ENCODE measurements at places on chromosomes 16 and 17.

- DNase-seq = no peak
These were observed 900.0 kb upstream of the GOT2 start for GRCh38 chr16:59634004-59634579.

DNA sequence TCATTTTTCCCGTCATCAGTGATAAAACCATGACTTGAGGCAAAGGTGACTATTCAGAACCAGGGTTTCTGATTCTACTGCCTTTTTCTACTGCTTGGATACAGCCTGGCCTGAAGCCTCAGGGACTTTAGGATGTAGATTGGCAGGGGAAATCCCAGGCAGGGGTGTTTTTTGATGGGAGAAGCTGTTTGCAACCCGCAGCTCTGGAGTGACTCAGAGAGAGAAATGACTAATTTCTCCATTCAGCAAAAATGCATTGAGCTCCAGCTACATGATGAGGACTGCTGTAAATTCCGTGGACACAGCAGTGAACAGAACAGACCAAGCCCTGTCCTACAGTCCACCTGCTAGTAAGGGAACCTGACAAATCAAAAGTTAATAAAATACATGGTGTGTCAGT lies 560.6 kb downstream of the CDH13 start:
- DNase-seq = no peak

- DNase-seq = no peak
These were observed 37.9 kb downstream of the GRIN2C start for GRCh38 chr17:74821655-74822334.

- DNase-seq = no peak
These were observed 128.9 kb downstream of the BRIP1 start for GRCh38 chr17:61734466-61734865.

- DNase-seq = no peak
These were observed 26.2 kb upstream of the NAGLU start for GRCh38 chr17:42509841-42510240.

GRCh38 chr17:7348478-7349242 lies 3.3 kb upstream of the KCTD11 start:
- peak; percentile 54 for DNase-seq

DNA sequence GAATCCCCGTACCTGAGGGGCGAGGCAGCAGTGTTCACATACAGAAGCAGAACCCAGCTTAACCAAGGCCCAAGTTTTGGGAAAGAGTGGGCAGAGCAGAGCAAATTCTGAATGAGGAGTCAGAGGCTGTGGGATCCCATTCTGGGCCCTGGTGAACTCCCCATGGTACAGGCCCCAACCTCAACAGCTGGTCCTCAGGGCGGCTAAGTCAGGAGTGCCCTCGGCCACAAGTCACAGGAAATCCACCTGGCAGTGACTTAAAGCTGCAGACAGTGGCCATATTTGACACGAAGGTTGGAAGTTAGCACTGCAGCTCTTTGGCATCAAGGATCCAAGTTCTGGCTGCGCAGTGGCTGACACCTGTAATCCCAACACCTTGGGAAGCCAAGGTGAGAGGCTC lies 237.1 kb downstream of the PARN start:
- no peak for DNase-seq

- DNase-seq = peak; percentile 84
These were observed 5.7 kb upstream of the BANP start for GRCh38 chr16:87945351-87946042.

DNA sequence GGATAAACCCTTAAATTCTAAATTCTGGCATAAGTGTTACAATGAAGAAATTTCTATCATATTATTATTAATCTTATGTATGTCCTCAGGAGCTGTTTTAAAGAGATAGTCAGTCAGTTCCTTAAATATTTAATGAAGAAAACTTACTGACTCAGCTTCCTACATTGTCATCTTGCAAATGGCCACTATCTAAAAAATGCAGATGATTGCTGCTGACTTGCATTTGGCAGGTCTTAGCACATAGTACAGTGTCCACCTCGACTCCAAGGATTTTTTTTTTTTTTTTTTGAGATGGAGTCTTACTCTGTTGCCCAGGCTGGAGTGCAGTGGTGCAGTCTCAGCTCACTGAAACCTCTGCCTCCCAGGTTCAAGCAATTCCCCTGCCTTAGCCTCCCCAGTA lies 55.1 kb upstream of the CORO6 start:
- no peak for DNase-seq

GRCh38 chr16:887846-888245 lies 82.9 kb downstream of the LMF1 start:
- DNase-seq = no peak

- no peak for DNase-seq
These were observed 18.0 kb downstream of the CTRB2 start for GRCh38 chr16:75188832-75189477.

GRCh38 chr16:71555230-71555891 lies 21.5 kb downstream of the TAT start:
- no peak for DNase-seq

GRCh38 chr17:61338000-61338798 lies 61.4 kb upstream of the TBX2 start:
- DNase-seq = no peak

DNA sequence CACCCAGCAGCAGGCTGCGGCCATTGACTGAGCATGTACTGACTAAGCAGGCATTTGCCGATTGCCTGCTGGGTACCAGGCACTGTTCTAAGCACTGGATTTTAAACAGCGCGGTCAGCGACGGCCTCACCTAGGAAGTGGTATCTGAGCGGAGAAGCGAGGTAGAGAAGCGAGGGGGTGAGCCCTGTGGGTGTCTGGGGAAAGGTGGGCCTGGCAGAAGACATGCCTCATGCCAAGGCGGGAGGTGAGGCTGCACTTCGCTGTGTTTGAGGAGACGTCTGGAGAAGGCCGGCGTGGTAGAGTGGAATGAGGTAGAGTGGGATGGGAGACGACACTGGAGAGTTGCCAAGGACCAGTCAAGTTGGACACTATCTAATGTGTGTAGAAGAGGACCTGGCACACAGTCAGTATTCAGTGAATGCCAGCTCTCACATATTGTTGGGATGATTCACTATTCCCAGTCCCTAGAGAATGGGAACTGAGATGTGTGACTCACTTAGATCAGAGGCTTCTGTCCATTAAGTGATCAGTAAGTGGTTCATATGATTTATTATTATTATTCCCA lies 14.4 kb downstream of the SYCE1L start:
- no peak for DNase-seq

- DNase-seq = no peak
These were observed 3.4 kb upstream of the ACSF3 start for GRCh38 chr16:89090182-89090630.

DNA sequence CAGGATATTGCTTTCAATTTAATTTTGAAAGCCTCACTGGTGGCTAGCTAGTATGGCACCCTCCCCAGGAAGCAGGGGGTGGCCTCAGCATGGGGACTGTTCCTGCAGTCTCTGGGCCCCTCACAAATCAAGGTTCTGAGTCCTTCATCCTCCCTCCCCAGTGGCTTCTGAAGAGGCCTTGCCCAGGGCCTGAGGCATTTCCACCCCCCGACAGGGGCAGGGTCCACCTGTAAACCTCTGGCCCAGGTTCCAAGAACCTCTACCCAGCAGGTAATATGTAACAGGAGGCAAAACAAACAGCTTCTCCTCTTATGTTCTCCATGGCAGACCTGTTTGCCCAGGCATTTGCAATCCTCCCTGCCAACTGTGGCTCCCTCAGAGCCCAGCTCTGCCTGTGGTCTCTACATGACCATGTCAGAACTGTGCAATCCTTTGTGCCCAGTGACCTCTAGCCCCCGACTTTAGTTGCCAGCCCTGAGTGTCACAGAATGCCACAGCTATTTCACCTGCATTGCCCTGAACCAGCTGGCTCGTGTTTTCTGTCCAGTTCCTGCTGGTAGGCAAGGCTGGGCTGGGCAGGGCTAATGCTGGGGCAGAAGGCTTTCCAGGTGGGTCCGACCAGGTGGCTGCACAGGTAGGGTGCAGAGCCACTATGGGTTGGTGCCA lies 14.3 kb downstream of the ACSF2 start:
- no peak for DNase-seq

- DNase-seq = peak; percentile 94
These were observed 21.5 kb upstream of the PECAM1 start for GRCh38 chr17:64411999-64412771.

DNA sequence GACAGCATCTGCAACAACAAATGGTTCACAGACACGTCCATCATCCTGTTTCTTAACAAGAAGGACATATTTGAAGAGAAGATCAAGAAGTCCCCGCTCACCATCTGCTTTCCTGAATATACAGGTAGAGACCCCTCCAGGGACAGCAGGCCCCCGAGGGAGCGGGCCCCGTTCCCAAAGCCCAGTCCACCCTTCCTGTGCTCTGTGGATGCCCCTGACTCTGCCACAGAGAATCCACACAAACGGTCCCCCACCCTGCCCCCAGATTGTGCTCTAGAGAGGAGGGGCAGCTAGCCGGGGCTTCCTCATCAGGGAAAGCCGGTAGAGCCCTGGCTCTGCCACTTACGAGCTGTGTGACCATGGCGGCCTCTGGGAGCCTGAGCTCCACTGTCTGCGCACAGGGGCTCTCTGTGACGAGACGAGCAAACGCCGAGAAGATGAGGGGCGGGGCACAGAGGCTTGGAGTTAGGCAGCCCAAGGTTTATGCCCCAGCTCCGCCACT lies 84.4 kb downstream of the AMFR start:
- no peak for DNase-seq

- no peak for DNase-seq
These were observed 204.5 kb downstream of the RBFOX3 start for GRCh38 chr17:79406316-79406715.

GRCh38 chr17:75888484-75888883 lies 8.3 kb downstream of the TRIM65 start:
- peak; percentile 71 for DNase-seq

DNA sequence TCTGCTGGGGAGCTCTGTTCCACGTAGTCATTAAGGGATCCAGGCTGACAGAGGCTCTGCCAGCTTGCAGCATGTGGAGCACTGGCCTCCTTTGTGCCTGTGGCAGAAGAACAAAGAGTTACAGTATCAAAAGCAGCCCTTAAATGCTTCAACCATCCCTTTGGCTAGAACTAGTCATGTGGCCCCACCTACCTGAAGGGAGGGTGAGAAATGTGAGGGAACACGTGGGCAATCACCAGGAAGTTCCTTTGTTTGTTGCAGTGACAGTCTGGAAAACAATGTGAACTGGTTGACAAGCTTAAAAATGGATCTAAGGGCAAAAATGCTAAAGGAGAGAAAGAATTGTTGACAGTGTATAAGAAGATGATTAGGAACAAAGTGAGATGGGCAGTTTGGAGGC lies 290.4 kb upstream of the HSBP1 start:
- no peak for DNase-seq

GRCh38 chr16:51508490-51509212 lies 357.6 kb upstream of the SALL1 start:
- DNase-seq = no peak

DNA sequence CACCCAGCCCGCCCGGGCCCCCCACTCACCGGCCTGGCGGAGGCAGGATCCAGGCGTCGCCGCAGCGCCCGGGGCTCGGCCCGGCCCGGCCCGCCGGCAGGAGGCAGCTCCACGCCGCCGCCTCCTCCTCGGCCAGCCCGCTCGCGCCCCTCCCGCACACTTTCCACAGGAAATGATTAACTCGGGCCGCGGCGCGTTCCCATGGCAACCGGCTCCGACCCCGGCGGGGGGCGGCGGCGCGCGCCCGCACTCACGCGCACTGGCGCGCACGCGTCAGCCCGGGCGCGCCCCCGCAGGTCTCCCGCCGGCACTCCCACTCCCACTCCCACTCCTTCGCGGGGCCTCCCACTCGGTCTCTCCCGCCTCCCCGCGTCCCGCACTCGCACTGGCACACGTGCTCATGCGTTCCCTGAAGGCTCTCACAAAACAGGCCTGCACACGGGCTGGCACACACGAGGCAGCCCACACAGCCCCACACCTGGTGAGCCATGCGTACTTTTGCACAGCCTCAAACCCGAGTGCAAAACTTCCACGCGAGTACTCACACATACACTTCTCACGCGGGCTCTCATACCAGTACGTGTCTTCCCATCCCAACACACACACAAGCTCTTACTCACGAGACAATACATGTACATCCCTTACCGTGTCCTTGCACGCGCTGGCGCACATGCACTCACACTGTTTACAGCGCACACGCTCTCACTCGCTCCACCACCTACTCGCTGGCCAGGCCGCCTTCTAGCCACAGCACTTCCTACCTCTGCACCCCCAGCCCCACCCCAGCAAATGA lies at the start of gene KIFC3:
TSS of gene KIFC3 (minus strand) at position 151 of the 793 bp plus-strand sequence. CDS start 4,248 bp downstream, outside the sequence.
- DNase-seq = peak; percentile 82

- peak; percentile 79 for DNase-seq
These were observed 19.4 kb upstream of the ENDOV start for GRCh38 chr17:80395402-80396151.

DNA sequence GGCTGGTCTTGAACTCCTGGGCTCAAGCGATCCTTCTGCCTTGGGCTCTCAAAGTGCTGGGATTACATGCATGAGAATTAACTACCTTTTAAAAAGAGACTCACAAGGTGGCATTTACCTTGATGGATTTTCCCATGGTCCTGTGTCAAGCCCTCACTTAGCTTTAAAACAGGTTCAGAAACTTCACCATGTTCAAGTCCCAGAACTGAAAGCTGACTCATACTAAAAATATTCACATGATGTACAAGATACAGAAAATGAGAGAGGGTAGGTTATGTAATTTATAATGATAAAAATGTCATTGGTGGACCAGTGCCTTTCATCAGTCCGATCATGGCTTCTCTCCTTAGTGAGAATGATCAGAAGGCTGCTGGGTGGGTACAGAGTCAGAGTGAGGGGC lies 4.3 kb upstream of the AKAP1 start:
- no peak for DNase-seq

DNA sequence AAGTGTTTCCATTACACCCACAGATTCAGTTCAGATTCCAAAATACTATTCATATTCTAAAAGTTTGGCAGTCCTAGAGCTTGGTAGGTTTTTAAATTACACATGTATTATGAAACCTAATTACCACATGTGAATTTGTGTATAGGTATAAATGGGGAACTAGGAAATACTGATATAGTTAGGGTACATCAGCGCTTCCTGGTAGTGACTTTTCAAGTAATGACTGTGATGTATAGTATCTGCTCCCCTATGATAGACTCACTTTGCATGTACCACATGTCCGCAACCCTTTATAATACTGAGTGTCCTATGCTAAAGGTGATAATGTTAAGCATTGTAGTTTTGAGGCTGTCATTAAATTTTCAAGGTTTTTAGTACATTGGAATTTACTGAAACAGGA lies 22.9 kb downstream of the CDK12 start:
- no peak for DNase-seq

Measured in endodermal cell (in vitro differentiated cells).